ENCODE measurements at places on chromosomes 4 and X. TPM values are rescaled to one million over a fixed set of nuclear protein-coding genes. Genes with fewer than 3 reads are reported as not detected.

SCML1 gene
- 7.7 TPM for total RNA-seq

PGRMC2 gene
- 28.2 TPM for total RNA-seq

GSX2 gene
- under 0.01 TPM for total RNA-seq

HTN1 gene
- total RNA-seq: not detected

LPAR4 gene
- 0.19 TPM for total RNA-seq

VCX gene
- not detected for total RNA-seq

SOD3 gene
- 156 TPM for total RNA-seq

RPS6KA6 gene
- 2.3 TPM for total RNA-seq

HGFAC gene
- total RNA-seq: not detected

IL1RAPL1 gene
- 2.3 TPM for total RNA-seq

TDO2 gene
- total RNA-seq: 0.28 TPM

MEPE gene
- total RNA-seq: not detected

ALPK1 gene
- 5.9 TPM for total RNA-seq

HS3ST1 gene
- total RNA-seq: 0.56 TPM

ATP8A1 gene
- 0.19 TPM for total RNA-seq

FATE1 gene
- total RNA-seq: not detected

DCAF12L2 gene
- under 0.01 TPM for total RNA-seq

FABP2 gene
- under 0.01 TPM for total RNA-seq

CLOCK gene
- total RNA-seq: 20.0 TPM

NDUFC1 gene
- 44.1 TPM for total RNA-seq

NEIL3 gene
- total RNA-seq: 15.0 TPM

FGA gene
- total RNA-seq: under 0.01 TPM

XK gene
- under 0.01 TPM for total RNA-seq

SLC4A4 gene
- 21.1 TPM for total RNA-seq

PCSK1N gene
- total RNA-seq: 0.19 TPM

UGT2B11 gene
- not detected for total RNA-seq

PABPC1L2B gene
- not detected for total RNA-seq
